Breast epithelium (tissue), 4 donors: ENCODE measurements at places on chromosomes 3 and 15. TPM values are rescaled to one million over a fixed set of nuclear protein-coding genes. Genes with fewer than 3 reads are reported as not detected.

AGTR1 gene
- total RNA-seq = 17.3 TPM

MESP1 gene
- total RNA-seq = 12.8 TPM

HCLS1 gene
- 144 TPM for total RNA-seq

VPS13C gene
- 140 TPM for total RNA-seq

GRK7 gene
- total RNA-seq = 0.33 TPM

GP5 gene
- total RNA-seq = not detected

RPP14 gene
- total RNA-seq = 11.0 TPM

ZNF80 gene
- total RNA-seq = 0.33 TPM

CMTM8 gene
- 19.3 TPM for total RNA-seq
